ENCODE measurements at places on chromosomes 2 and 18.

- no peak for DNase-seq
Measured at GRCh38 chr18:9092665-9093064, 9.8 kb upstream of the NDUFV2 start.

- DNase-seq, result no peak
Measured at GRCh38 chr2:112601754-112602153, 17.3 kb downstream of the CHCHD5 start.

DNA sequence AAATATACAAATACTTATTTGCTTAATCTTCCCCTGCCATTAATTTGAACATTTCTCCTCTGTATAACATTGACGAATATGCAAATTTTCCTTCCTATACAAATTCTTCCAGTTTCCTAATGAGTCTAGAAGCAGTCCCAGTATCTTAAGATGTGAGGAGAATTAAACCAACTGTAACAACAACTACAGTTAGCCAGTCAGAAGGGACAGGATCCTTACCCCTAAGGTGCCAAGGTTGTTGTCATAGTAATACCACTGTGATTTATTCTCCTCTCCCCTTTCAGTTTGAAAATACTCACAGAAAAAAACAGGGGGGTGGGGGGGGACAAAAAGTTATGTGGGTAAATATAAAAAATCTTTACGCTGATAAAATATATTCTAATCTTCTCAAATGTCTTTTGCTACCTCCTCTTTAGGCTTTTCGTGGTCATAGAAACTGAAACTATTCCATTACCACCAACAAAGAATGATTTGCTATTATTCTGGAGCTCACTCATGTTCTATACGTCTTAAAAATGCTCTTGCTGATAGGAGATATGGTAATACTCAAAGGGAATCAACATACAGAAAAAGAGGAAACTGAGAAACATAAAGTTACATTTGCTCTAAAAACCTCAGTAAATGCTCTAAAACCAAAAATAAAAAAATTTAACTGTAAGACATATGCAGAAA is 107.6 kb downstream of the MEMO1 start:
- no peak for DNase-seq

GRCh38 chr18:506264-506663 is 5.8 kb upstream of the COLEC12 start:
- DNase-seq, result no peak

- DNase-seq, result no peak
Measured at GRCh38 chr2:216015722-216016464, 2.5 kb upstream of the MREG start.

DNA sequence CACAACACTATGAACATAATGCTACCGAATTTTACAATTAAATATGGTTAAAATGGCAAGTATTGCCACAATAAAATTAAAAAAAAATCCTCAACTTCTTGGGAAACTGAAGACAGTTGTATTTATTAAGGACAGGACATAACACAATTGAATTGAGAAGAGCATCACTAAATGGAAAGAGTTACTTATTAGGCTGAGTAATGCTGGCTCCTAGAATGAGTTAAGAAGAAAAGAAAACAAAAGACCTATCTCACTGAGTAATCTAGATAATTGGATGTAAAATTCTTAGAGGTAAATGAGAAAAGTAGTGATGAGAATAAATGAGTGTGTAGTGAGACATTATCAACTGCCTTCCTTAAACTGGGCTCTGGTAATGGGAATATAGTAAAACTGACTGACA is 121.7 kb downstream of the FSIP2 start:
- DNase-seq, result no peak

DNA sequence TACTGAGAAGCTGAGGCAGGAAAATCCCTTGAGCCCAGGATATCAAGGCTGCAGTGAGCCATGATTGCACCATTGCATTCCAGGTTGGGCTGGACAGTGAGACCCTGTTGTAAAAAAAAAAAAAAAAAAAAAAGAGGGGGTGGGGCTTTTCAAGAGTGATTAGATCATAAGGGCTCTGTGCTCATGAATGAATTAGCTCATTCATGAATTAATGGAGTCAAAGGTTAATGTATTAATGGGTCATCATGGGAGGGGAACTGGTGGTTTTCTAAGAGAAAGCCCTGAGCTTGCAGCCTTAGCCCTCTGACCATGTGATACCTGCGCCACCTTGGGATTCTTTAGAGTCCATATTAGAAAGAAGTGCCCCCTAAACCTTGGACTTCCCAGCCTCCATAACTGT is 4.5 kb downstream of the SLC19A3 start:
- DNase-seq, result no peak

DNA sequence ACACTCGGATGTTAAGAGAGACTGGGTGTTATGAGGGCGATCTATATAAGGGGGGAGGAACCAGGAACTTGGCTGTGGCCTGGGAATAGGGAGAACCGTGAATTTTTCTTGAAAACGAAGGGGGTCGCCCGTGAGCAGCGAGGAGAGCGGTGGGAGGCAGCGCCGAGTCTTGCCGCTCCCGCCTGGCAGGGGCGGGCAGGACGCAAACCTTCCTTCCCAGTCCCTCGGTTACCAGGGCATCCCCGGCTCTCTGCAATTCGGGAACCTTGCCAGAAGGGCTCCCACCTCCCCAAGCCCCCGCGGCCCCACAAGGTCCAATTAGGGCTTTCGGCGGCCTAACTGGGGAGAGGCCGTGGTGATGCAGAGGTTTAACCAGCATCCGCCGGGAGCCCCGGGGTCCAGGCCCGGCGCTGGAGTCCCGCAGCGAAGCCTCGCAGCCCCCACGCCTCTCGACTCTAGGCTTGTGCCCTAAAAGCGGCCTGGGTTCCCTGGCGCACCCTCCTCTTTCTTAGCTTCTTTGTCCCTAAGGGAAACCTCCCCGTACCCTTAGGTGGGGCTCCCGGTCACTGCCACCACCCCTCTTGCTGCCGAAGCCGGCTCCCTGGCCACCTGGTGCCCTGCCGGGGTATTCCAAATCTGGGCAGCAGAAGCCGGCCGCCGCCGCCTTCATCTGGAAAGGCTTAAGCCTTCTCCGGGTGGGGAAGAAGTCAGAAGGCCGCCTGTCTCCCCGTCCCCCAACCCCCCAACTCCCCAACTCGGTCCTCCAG is 680 bp upstream of the FHOD3 start:
- no peak for DNase-seq

DNA sequence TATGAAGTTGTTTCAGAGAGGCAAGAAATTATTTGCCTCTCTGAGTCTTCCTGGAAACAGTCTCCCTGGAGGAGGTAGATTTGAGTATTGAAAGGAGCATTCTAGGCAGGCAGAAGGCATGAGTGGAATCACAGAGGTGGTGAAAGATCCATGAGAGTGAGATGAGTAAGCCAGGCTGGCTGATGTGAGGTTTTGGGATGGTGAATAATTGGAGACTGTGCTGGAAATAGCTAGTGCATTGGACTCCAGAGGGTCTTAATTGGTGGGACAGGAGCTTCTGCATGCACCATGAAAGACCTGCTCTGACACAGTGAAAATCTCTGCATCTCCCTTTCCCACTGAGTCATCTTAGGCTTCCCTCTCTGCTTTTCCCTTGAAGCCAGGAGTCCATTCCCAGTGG is 46.3 kb downstream of the CDC42EP3 start:
- peak; percentile 92 for DNase-seq

GRCh38 chr2:107266555-107266954 is 380.6 kb upstream of the ST6GAL2 start:
- DNase-seq, result no peak

GRCh38 chr2:132617989-132618388 is 52.0 kb downstream of the LYPD1 start:
- no peak for DNase-seq

- no peak for DNase-seq
Measured at GRCh38 chr18:12066910-12067511, 26.6 kb upstream of the ANKRD62 start.

DNA sequence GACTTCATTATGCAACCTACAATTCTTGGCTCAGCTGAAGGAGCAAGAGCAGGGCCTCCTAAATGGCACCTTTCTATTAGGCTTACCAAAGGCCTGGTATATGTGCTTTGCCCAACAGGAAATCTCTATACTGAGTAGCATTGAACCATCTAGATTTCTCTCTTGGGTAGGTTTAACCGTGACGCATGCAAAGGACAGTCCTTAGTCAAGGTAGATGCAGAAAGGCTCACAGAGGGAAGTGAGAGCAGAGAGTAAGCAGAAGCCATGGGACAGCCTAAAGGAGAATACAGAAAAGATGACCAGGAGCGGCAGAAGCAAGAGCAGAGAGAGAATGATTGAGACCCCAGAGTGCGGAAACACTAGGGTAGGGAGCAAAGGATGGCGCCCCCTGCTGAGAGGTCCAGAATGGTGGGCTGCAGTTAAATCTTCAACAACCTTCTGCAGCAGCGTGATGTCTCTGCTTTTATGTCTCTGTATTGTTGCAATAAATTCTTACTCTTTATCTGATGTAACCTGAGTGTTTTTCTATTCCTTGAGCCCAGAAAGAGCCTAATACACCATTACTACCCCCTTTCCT is 4.7 kb upstream of the OSBPL1A start:
- DNase-seq, result no peak

DNA sequence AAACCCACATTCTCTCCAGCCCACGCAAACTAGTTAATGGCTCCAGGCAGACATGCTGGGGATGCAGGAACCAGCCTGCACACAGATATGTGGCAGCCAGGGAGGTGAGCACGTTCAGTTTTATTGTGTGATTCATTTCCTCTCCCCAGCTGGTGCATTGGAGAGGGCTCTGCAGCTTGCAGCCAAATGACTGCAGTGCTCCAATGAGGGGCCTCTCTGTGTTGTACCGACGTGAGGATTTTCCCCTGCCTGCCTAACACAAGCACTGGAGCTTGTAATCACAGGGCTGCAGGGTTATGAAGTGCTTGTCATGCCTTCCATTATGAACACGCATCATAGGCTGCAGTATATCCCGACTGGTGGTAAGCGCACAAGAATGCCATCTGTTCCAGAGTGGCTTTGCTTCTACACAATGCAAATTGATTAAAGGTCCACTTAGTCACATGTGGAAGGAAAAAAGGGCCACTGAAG is 92.3 kb upstream of the THUMPD2 start:
- peak; percentile 93 for DNase-seq

GRCh38 chr2:167692936-167693335 is 554.5 kb downstream of the STK39 start:
- no peak for DNase-seq

- DNase-seq, result peak; percentile 50
Measured at GRCh38 chr2:24435391-24436316, 55.4 kb upstream of the NCOA1 start.

GRCh38 chr2:16396171-16396570 is 269.5 kb downstream of the CYRIA start:
- no peak for DNase-seq

DNA sequence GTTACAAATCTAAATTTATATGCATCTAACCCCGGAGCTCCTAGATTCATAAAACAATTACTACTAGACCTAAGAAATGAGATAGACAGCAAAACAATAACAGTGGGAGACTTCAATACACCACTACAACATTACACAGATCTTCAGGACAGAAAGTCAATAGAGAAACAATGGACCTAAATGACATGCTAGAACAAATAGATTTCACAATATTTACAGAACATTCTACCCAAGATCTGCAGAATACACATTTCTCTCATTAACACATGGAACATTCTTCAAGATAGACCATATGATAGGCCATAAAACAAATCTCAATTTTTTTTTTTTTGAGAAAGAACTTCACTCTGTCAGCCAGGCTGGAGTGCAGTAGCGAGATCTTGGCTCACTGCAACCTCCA is 37.8 kb downstream of the COPS9 start:
- no peak for DNase-seq

- DNase-seq, result no peak
Measured at GRCh38 chr2:112597537-112598322, 13.3 kb downstream of the CHCHD5 start.

DNA sequence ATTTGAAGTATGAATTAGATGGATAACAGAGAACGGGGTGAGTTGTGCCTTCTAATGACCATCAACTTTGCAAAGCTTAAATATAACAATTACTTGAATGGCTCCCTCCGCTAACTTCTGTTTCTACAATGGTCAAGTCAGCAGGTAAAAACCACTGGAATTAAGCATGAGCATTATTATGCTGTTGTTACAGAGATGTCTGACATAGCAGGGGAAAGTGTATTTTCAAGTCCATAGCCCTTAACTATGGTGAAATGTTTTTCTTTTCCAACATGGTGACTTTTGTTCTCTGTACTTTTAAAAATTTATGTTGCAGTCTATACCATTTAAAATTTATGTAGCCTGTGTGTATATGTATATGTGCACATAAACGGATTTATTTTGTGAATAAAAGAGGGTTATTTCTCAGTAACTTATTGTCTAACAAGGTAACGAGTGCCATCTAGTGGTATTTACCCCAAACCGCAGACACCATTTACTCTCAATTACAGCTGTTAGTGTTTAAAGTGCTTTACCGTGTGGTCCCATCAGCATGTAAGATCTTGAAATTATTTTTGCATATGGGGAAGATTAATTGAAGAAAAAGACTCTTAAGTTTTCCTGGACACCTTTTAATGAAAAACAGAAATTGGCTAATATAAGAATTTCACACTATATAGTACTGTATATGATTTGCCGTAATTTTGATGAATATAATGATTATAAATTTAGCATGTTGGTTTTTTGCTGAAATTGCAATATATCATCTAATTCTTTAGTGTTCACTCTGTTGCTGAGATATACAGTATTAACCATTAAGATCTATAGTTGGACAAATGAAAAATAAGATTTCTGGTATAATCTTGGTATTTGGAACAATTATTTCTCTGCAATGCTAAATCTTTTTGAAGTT is 78.2 kb downstream of the UBE2E3 start:
- no peak for DNase-seq

GRCh38 chr2:196750977-196751631 is 48.4 kb downstream of the GTF3C3 start:
- DNase-seq, result peak; percentile 31

GRCh38 chr18:42921226-42921737 is 194.2 kb downstream of the RIT2 start:
- no peak for DNase-seq

- no peak for DNase-seq
Measured at GRCh38 chr2:221792971-221793521, 220.9 kb upstream of the EPHA4 start.

- DNase-seq, result no peak
Measured at GRCh38 chr18:13264091-13265007, 45.8 kb downstream of the LDLRAD4 start.

DNA sequence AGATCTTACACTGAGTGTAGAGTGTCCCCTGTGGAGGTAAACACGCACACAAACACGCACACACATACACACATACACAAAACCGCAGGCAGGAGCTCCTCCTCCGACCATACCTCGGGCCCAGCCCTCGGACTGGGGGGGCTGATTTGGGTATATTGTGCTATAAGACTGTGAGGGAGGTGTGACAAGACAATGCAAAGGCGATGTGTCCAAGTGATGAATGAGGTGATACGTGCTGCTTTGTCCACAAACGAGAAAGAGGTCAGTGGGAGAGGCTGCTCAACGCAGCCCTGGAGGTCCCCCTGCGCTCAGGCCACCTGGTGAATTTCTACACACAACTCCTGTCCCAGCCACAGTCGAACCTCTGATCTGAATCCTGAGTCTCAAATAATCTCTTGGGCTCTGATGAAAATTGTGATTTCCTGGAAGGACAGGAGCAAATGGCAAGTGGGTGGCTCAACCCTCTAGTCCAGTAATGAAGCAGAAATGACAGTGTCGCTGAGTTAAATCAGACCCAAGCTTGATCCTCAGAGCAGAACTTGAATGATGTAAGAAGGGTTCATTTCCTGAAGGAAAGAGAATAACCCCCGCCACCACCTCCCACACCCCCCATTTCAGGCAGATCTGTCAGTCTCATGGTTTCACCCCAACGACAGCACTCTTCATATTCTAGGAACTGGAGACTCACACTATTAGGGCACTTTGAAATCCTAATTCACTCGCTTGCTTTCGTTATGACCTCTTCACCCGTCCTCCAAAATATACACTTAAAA is 48.9 kb upstream of the ASXL2 start:
- no peak for DNase-seq

All from fibroblast of skin of left quadriceps (primary cell).